ENCODE measurements at places on chromosomes 4 and X. TPM values are rescaled to one million over a fixed set of nuclear protein-coding genes. Genes with fewer than 3 reads are reported as not detected.

DNA sequence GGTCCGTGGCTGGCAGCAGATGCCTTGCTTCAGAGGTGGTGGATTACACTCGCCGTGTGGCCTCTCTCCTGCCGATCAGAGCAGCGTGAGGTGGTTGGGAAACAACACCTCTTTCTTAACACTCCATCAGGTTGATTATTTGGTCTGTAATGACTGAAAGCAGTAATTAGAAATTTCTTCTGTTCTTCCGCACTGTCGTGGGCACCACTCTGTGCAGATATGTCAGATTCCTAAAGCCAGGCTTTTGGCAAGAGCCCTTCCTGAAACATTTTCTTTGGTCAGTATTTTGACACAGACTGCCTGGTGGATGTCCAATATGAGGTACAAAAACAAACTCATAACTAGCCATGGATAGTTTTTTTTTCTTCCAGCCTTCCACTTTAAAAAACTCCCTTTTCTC is 100.9 kb downstream of the FNIP2 start:
- DNase-seq = no peak

DNA sequence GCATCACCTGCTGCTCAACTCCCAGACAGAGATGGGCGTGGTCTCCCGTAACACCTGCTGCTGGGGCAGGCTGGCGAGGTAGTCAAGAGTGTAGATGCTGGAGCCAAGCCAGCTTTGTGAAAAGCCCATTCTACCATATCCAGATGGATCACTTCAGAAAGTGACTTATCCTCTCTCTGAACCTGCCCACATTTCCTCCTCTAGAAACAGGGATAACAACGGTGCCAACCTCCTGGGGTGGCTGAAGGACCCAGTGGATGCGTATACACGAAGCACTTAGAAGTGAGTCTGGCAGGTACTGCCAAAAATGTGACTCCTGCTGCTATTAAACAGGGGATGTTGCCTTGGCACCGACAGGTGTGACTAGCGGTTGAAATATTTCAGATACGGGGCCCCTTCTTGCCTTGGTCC is 95.8 kb downstream of the SORBS2 start:
- DNase-seq = no peak

DNA sequence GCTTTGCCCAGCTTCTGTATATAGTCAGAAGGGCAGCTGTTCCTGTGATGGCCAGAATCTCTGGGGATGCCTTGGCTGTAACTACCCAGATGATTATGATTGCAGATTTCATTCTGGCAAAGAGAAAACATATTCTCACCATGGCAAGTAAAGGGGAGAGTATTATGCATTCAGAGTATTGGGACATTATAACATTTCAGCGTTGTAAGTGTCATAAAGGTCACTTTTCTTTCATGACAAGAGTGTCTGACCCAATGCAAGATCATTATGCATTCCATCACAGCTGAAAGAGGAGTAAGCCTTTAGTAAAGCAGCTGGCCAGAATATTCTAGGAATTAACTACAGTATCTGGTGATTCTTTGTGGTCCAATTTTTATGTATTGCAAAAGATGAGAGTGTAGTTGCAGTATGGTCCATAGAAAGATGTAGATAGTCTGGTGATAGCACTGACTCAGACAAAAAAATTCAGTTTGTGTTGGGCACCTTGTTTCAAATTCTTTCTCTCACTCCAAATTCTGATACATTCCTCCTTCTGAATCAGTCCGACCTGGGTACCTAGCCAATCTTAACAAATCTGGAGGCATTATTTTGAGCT is 2366.3 kb downstream of the PCDH7 start:
- no peak for DNase-seq

- DNase-seq = no peak
Observed at GRCh38 chr4:87657525-87657924, 7.4 kb downstream of the DMP1 start.

GRCh38 chr4:40283968-40284367 is 51.2 kb upstream of the CHRNA9 start:
- DNase-seq = no peak

The WDR17 gene
- 4.9 TPM for total RNA-seq

The GAGE12J gene
- not detected for total RNA-seq
